Daoy (cell line): ENCODE measurements at places on chromosomes 7 and 10. TPM values are rescaled to one million over a fixed set of nuclear protein-coding genes. Genes with fewer than 3 reads are reported as not detected.
A peak's percentile ranks its signal among the peaks of the same experiment; 100 is the strongest.

DNA sequence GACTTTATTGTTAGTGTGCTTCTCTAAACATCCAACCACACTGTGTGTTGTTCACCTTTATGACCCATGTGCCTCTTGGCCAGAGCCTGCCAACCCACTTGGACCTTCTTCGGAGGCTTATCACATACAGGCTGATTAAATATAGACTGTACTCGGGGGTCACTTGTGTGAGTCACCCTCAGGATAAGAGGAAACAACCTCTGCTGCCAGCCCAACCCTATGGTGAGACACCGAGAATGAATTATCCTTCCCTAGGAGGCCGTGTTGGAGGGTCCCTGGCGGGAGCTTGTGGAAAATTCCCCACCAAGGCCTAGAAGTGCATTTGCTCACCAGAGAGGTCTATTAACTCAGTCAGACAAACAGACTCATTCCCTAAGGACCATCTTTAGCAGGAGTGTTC lies 63.0 kb downstream of the FAS start:
- peak; percentile 11 for DNase-seq

Gene TBX20
- 1.9 and 7.6 TPM in 2 replicates for total RNA-seq

Gene ABCB1
- total RNA-seq = 11.8 and 18.9 TPM in 2 replicates

- no peak for DNase-seq
Observed at GRCh38 chr7:978049-978346, 2.6 kb upstream of the COX19 start.

GRCh38 chr10:62166331-62167131 lies 102.1 kb downstream of the RTKN2 start:
- DNase-seq = no peak

Gene GNGT1
- not detected in 2 replicates for total RNA-seq

DNA sequence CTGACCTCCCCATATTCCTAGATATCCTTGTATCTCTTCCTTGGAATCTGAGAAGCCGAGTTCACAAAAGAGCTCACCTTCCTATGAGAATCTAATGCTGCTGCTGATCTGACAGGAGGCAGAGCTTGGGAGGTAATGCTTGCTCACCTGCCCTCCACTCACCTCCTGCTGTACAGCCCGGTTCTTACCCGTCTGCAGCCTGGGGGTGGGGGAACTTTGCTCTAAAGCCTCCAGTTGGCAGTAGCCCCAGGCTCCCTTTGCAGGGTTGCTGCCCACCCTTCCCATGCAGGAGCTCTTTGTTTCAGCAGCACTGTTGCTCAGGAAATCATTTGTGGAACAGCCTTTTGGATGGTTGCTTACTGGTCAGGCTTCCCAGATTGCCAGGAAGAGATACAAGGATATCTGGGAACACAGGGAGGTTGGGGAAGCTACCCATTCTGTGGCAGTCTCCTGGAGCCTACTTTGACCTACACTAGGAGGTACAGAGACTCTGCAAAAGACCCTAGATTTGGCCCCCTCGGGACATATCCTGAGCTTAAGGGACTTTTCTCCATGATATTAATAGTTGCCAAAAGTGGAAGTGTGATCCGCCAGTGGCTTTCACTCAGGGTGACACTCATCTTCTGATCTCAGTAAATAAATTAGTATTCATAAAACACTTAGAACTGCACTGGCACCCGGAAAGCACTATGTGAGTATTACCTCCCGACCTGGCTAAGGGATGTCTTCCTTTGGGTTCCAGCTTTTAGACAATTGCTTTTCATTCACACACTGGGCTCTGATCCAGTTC lies 363.7 kb upstream of the PODXL start:
- no peak for DNase-seq

- no peak for DNase-seq
Observed at GRCh38 chr10:7493996-7494395, 83.2 kb upstream of the SFMBT2 start.

DNA sequence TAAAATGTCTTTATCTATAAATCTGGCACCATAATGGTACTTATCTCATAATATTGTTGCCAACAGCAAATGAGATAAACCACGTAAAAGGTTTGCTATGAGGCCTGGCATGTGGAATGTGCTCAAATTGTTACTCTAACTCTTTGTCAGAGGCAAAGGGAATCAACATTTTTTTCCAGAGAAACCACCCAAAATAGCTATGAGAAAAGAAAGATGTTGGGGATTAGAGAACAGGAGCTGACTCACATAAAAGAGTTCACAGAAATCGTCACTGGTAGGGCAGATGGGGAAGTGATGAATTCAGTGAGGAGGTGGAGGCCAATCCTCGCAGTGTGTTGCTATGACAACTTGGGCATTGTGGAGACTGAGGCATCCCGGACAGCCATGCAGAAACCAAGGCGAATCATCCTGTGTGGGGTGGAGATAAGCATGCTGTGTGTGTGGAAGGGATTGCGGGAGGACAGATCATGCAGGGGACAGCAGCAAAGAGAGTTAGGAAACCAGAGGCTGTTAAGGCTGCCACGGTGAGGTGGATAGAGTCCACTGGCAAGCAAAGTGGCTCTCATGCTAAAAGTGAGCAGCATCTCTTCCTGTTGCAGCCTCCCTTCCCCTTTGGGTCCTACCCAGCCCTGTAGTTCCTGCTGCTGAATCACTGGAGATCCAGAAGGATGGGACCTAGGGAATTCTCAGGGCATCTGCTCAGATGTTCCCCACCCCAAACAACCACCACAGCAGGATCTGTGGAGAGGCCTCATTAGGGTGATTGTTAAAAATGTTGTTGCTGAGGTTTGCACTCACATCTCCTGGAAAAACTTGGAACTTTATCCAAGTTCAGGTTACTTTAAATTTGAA lies 103.9 kb downstream of the CUBN start:
- peak; percentile 87 for DNase-seq

DNA sequence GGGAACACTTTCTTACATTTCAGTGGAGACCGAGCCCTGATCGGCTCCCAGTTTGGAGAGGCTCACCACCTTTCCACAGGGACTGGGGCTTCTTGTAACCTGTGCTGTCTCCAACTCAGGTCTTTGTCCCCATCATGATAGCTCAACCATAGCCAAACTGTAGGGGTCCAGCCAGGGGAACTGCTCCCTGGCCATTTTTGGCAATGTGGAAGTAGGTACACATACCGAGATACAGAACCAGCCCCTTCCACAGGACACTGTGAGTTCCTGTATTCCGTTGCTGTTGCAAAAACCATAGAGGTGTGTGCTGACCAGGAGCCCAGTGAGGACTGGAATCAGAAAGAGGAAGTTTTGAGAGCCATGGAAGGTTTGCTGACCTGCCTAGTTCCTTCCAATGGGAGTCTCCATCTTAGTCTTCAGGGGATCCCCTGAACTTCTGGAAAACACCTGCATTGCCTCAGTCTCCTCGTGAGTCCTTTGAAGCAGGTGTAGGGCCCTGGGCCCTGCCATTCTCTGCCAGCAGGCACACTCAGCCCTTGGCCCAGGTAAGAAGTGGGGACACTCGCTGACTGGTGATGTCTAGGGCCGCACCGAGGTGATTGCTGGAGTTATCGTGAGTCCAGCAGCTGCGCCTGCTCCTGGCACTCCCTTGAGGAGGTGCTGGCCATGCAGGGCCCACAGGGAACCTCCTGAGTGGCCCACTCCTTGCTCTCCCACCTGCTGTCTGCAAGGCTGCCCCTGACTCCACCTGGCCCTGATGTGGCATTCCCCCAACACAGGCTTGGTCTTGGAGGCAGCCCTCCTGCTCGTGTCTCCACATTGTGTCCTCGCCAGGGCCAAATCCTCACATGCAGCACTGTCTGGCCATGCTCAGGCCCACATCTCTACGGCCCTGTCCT lies 11.2 kb downstream of the WDFY4 start:
- DNase-seq = no peak

DNA sequence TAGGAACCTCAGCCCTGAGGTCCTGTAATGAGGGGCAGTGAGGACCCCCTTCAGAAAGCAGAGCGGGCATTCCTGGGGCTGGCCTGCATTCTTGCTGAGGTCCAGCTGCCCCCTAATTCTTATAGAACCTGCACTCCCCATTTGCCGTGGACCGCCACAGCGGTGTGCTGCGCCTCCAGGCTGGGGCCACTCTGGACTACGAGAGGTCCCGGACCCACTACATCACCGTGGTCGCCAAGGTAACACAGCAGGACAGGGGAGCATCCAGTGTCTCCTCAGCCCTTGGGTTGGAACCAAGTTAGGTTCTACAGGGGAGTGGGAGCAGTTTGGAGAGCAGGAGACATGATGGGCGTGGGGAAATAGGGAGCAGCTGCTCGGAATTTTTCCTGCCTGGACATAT lies 7.3 kb downstream of the CDHR1 start:
- DNase-seq = no peak

- DNase-seq = no peak
Observed at GRCh38 chr10:78923647-78924318, 145.0 kb upstream of the ZMIZ1 start.

GRCh38 chr7:11584406-11585031 lies 247.5 kb downstream of the THSD7A start:
- no peak for DNase-seq

Gene LIPM
- not detected in 2 replicates for total RNA-seq

Gene GHRHR
- not detected in 2 replicates for total RNA-seq
